ENCODE measurements at places on chromosomes 3 and 15.
A peak's percentile ranks its signal among the peaks of the same experiment; 100 is the strongest.

GRCh38 chr3:169772305-169772896 is 795 bp upstream of the MYNN start:
- peak; percentile 36 for DNase-seq

GRCh38 chr3:100040451-100041225 is 73.7 kb downstream of the FILIP1L start:
- no peak for DNase-seq

DNA sequence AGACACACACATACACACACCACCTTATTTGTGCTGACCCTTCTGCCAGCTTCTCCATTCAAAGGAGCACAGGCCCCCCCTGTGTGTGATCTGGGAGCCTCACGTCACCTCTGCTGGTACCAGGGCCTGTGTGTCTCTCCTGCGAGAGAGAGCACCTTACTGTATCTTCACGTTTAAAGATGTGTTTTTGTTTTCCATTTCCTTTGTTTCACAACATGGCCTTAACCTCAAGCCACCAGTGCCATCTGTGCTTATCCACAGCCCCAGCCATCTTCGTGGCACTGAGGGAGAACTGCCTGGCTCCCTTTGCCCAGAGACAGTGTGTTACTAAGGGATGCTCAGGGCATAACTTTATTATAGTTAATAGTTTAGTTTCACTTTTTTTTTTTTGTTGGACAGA is 52.3 kb downstream of the ABHD2 start:
- no peak for DNase-seq

DNA sequence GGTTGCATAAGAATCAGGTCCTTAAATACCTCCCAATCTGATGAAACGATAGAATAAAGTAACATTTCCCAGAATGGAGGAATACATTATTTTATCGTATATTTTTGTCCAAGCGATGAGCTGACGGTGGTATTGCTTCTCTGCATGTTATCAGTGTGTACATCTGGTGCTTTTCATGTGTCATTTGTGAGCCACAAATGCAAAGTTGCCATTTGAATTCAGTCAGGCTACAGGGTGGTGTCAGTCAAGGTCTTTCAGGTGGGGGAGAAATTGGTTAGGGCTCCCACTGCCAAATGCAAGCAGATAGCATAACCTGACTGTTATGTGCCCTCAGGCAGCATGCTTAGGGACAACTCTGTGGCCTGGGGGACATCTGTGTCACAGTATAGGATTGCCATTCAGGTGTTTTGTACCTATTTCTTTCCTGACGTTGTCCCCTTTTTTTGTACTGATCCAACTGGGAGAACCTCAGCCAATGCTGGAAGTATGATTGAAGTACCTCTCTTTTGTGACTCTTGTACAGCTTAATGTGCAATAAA is 26.5 kb upstream of the TIMP4 start:
- no peak for DNase-seq

DNA sequence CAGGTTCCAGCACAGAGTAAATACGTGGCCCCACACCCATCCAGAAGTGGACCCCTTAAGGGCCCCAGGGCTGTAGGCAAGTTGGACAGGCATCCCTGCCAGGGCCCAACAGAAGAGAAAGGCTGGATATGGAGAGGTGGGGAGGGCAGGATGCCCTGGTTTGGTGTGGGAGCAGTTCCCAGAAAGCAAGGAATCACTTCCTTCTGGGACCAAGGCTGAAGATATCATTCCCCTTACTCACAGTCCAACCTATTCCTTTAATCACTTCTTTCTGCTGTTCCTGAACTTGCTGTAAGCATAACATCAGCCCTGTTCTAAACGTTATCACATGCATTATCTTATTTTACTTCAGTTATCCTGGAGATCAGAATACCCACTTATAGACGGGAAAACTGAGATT is 6.1 kb upstream of the MESP2 start:
- DNase-seq = no peak

- no peak for DNase-seq
Measured at GRCh38 chr15:42759093-42759492, 22.2 kb upstream of the CDAN1 start.

DNA sequence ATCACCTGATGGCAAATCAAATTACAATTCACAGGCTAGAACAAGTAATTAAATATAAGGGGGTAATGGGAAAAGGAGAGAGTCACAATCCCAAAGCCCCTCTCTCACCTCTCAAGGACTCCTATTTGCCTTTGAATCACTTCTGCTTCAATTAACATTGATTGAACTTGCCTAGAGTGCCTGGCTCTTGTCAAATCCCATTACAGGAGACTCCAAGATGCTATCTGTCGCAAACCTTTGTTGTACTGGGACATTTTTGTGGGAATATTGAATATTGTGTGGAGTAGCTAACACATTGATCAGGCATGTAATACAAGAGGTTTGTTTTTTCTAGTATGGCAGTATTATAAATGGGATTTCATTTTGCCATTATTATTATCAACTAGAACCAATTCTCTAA is 412.8 kb upstream of the AZI2 start:
- no peak for DNase-seq

- DNase-seq = no peak
Measured at GRCh38 chr3:48430708-48431101, 819 bp upstream of the PLXNB1 start.

DNA sequence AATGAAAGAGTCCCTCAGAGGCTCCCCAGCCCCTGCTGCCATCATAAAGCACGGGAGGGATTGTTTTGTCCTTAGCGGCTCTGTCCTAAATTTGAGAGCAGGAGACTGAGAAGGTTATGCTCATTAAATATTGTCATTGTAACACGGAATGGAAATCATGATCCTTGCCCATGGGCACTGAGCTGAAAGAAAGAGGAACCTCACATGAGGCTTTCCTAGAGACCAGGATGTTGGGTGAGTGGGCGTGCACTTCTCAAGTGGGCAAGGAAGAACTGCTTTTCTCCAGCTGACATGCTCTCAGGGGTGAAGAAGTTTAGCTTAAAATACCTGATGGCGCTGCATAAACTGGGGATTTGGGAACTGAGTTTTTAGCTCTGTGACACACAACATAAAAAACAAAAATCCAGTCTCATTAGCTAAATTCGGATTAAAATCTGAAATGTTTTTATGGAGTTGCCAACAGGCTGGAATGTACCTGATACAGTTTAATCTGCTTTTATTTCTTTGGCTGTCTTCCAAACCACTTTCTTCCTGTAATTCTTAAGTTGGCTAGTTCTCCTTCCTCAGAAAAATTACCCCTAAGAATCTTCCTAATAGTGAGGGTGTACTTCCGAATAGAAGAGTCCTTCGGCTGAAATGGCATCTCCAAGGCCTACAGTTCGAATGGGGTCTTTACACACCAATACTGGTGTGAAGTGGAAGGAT is 31.7 kb downstream of the ADPGK start:
- DNase-seq = no peak

DNA sequence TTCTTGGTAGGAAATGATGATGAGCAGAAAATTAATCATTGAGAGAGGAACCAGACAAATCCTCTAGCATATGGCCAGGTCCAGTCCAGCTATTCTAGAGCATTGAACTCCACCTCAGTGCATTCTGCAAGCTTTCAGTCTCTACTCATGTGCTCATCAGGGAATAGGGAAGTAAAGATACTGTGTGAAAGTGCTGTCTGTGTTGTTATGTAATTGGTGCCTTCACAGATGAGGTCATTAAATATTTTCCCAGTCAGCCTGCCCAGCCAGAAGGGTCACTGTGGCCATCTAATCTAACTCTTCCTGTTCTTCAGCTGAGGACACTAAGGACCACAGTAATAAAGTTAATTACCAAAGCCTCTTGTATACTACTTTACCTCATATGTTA is 28.2 kb downstream of the C3orf62 start:
- no peak for DNase-seq

- no peak for DNase-seq
Measured at GRCh38 chr3:103181160-103181559, 746.3 kb downstream of the ZPLD1 start.

DNA sequence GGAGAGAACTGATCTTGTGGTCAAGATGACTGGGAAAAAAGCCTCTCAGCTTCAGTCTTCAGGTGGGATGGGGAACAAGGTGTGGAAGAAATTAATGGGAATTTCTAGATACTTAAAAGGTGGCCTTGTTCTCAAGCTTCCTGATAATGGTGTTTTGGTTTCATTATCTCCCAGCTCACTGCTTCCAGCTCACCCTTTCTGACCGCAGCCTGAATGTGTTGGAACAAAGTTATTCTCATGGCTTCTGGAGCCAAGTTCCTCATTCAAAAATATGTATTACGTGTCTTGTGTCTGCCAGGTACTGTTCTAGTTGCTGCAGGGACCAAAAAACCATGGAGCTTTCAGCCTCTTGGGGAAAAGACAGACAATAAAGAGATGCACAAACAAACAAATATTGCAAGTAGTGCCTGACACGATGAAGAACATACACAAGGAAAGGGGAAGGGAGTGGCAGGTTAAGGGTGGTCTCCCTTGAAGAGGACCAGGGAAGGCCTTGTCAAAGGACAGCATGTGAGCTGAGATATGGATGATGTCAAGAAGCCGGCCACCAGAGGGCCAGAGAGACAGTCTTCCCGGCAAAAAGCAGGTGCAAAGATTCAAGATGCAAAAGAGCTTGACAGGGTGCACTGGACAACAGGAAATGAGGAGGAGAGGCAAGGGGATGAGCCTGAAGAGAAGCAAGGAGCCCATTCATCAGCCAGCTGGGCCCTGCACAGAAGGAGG is 35.5 kb downstream of the ARRDC4 start:
- DNase-seq = no peak

GRCh38 chr15:76108021-76108723 is 48.4 kb downstream of the TMEM266 start:
- DNase-seq = no peak

- DNase-seq = no peak
Measured at GRCh38 chr3:172364374-172365027, 83.8 kb downstream of the GHSR start.

- DNase-seq = no peak
Measured at GRCh38 chr3:58577269-58577821, at the start of gene FAM107A. FAM107A (minus strand) TSS chr3:58577391; CDS start chr3:58569860, 7,531 bp downstream.

- no peak for DNase-seq
Measured at GRCh38 chr15:70473581-70474370, 289.6 kb downstream of the UACA start.

GRCh38 chr3:46417841-46418611 is 11.0 kb downstream of the CCRL2 start:
- DNase-seq = no peak

DNA sequence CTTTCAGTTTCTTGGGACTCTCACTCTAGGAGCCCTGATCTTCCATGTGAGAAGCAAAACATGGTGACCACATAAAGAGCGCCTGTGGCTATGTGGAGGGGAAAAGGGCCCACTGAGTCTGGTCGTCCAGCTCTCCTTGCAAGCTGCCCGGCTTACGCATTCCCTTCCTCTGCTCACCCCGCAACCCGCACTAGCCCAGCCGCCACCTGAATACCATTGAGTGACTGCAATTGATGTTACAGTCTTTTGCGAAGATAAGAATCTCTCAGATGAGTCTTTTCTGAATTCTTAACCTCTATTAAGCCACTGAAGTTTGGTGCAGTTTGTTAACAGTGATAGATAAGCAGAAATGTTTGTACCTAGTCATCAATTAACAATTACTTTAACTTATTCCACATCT is 589.0 kb upstream of the DPPA4 start:
- DNase-seq = no peak

DNA sequence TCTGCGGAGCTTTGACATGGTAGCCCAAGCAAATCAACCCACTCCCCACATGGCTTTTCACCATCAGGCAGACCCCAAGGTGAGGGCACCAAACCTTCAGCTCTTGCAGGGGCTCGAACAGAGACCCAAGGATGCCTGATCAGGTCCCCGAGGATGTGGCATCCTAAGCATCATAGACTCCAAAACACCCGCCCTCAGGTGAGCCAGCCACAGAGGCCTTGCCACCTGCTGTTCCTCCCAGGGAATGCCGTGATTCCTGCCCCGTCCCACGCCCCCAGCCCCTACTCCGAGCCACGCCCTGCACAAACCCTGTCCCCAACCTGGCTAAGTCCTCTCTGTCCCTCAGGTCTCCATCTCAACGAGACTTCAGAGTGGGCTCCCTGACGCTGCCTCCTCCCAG is 34.7 kb upstream of the SLC41A3 start:
- no peak for DNase-seq

DNA sequence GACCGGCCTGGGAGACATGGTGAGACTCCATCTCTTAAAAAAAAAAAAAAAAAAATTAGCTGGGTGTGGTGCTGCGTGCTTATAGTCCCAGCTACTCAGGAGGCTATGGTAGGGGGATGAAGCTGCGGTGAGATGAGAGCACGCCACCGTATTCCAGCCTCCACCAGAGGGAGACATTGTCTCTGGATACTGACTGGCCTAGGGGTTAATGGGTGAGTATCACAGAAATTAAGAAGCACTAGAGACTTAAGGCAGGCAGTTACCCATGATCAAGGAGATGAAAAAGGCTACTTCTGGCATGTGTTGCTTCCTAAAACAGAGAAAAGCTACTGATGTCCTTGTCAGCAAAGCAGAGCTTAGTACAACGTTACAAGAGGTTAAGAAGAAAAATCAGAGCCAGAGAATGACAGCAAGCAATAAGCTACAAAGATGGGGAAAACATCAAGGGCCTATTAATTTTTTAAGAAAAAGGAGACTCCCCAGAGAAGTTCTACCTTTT is 8.6 kb downstream of the TFRC start:
- peak; percentile 54 for DNase-seq

DNA sequence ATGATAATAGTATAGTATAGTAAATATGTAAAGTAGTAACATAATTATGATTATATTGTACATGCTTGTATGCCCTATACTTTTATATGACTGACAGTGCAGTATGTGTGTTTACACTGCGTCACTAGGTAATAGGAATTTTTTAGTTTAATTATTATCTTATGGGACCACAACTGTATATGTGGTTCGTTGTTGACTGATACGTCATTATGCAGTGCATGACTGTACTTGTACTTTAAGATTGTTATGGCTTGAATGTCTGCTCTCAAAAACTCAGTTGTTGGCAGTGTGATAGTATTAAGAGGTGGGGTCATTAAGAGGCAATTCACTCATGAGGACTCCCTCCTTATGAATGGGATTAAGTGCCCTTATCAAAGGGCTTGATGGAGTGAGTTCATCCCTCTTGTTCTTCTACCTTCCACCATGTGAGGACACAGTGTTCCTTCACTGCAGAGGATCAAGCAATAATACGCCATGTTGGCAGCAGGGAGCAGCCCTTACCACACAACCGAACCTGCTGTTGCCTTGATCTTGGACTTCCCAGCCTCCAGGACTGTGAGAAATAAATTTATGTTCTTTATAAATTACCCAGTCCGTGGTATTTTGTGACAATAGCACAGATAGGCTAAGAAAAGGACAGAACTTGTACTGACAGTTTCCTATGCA is 152.2 kb downstream of the NEK11 start:
- DNase-seq = no peak

GRCh38 chr3:140585828-140586227 is 92.0 kb upstream of the TRIM42 start:
- no peak for DNase-seq

GRCh38 chr15:100869151-100869999 is 10.3 kb upstream of the ALDH1A3 start:
- no peak for DNase-seq

All from activated CD4-positive, alpha-beta T cell treated with anti-CD3 and anti-CD28 coated beads for 24 hours (primary cell).